ENCODE measurements at places on chromosomes 6 and 20.

GRCh38 chr6:10733863-10734262 lies 11.0 kb downstream of the TMEM14C start:
- no peak for DNase-seq

DNA sequence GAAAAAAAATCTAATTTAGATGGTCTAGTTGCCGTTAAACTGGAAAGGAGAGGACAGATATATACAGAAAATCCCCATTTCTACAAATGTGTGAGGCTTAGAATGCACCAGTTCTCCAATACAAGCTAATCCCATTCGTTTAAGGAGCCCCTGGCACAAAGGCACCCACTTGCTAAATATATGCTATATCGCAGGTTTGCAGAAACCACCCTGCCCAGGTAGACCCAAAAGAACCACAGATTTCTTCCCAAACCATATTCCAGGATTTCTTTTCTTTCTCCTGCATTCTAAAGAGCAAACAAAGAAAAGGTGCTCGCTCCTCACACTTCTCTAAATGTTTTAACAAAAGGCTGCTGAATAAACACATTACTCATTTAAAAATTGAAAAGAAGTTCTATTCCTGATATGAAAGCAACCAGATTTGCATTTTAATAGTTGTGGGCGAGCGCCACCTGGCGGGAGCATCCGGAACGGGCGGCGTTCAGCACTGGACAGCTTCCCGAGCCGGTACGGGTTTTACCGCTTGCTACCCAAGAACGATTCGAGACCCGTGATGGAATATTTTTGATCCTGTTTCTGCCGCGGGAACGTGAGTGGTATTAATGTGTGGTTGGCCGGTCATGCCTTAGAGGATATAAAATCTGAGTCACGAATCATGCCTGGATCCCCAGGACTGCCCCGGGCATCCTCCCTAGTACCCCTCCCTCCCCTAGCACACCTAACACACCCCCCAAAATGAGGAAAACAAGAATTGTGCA lies 2.1 kb downstream of the PTPRT start:
- peak; percentile 86 for DNase-seq

- no peak for DNase-seq
Observed at GRCh38 chr6:73123632-73124329, 101.5 kb downstream of the KHDC1L start.

GRCh38 chr6:53770780-53771249 lies 24.0 kb upstream of the LRRC1 start:
- DNase-seq = no peak

DNA sequence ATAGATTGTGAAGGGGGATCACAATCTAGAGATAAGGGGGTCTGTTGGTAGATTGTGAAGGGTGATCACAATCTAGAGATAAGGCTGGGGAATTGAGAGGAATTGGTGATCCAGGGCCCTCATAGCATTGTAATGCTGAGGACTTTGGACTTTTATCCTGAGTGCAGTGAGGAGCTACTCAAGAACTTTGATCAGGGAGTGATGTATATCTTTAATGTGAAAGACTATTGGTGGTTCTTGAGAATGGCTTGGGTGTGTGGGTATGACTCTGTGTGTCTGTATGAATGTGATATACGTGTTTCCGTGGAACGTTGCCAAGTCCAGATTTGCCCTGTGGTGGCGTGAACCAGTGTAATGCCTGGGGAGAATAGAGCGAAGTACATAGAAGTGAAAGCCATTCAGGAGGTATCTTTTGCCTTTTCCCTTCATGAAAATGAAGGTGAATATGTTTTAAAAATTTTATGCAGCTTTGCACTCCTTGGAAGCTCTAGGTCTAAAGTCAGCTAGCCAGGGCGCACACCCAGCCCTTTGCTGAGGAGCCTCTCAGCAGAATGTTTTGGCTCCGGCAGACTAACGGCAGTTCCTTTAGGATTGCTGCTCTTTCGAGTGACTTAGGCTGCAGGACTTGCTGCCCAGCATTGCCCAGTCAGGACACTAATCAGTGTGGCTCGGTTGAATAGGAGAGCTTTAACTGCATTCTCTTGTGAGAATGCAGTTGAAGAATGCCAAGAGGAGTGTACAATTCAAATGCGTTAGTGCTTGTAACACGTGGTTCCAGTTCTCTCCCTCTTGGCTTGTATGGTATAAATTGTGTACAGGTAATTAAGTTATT lies 3.5 kb downstream of the ZFAND3 start:
- no peak for DNase-seq

GRCh38 chr6:24752917-24753492 lies 21.7 kb upstream of the GMNN start:
- DNase-seq = no peak

GRCh38 chr6:11744753-11745152 lies 33.9 kb downstream of the ADTRP start:
- DNase-seq = no peak

- no peak for DNase-seq
Observed at GRCh38 chr6:7154341-7155139, 46.8 kb downstream of the RREB1 start.

DNA sequence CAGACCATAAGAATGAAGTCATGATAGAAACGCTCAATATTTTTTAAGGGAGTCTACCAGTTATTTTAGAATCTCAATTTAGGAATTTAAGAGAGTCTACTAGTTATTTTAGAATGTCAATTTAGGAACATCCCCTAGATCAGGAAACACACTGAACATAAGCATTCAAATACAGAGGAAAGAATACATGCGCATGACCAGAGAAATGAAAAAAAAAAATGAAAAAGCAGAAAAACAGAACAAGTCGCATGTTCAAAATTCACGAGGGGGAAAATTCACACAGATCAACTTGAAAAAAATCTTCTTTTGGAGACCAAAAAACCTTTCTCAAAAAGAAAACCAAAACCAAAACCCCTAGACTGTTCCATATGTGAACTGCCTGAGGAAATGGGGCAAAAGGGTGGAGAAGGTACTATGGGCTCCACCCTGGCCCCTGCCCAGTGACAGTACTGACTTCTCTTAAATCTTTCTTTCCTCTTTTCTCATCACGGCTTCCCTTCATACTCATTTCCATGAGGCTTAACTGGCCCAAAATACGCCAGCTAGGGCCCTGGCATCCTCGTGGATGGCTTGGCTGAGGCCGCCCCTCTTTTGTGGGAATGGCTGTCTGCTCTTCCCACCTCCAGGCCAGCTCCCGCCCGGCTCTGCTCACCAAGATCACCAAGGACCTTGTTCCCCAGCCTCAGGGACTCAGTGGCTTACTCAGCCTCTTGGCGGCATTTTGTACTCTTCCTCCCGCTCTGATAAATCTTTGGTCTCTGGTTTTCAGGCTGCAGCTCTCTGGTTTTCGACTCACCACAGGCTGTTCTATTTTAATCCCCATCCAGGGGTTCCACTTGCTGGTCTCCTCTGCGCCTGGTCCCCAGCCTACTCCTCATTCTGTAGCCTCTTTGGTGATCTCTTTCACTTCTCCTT lies 11.2 kb downstream of the ZBTB2 start:
- no peak for DNase-seq

DNA sequence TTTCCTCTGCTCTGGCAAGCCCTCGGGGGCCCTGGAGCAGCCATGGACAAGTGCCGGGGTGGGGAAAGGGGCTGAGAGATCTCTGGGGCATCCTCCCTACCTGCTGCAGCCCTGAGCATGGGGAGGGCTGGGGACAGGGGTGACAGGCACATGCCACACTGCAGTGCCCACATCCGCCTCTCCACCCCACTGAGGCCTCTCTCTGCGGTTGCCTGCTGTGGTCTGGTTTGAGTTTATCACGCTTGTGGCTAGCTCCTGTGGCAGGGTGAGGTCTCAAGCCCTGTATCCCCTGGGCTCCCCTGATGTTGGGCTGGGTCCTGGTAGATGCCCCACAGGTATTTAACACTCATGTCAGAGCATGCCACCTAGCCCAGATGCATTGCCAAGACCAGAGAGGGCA lies 52.9 kb upstream of the MLN start:
- no peak for DNase-seq

DNA sequence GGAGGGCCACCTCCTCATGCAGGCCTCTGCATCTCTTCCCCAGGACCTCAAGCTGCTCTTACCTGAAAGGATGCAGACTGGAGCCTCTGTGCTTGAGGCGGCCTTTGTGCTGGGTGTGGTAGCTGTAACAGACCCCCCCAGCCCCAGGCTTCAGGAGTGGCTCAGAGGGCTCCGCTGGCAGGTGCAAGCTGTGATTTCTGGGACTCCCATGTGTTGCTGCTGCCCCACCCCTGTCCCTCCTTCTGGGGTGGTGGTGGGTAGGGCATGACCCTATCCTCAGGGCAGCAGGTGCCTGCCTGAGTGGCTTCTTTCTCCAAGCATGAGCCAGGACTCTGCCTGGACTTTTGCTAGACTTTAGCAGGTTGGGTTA lies 121.2 kb downstream of the SULF2 start:
- DNase-seq = no peak

DNA sequence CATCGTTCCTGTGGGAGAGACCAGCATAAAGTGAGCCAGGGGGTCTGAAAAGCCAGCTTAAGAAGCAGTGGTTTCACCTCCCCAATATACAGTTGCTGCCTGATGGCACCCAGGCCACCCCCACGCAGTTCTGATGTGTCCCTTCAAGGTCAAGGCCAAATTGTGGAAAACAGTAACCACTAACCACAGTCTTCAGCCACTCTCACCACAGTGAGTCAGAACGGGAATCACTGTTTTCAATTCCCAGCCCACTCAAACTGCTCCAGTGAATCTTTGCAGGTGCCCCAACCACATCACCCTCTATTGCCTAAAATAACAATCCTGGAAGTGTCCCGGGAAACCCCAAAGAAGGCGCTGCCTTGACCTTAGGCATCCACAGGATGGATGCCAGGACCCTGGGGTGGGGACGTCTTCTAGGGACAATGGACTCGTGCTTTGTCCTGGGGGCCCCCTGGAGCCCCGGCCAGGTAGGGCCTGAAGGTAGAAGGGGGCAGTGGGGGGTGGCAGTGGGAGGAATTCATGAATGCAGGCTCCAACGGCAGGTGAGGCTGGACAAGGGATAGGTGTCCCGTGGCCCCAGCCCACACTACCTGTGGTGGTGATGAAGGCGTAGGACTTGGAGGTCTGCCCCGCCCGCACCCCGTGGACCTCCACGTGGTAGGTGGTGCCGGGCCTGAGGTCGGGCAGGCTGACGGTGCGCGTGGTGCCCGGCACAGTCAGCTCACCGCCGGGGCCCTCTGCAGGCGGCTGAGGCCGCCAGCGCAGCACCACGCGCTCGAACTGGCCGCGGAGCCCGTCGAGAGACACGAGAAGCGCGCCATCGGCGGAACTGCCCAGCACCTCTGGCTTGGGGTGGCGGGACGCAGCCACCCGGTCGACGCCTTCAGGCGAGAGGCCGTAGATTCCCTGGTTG lies 22.2 kb downstream of the TNXB start:
- DNase-seq = no peak
